ENCODE measurements at places on chromosomes 7 and 10. TPM values are rescaled to one million over a fixed set of nuclear protein-coding genes. Genes with fewer than 3 reads are reported as not detected.

EN2 gene
- total RNA-seq: 0.33 TPM

SFRP4 gene
- total RNA-seq: 2.0 TPM

ADARB2 gene
- total RNA-seq: 22.4 TPM

UCN3 gene
- not detected for total RNA-seq

HOXA6 gene
- total RNA-seq: not detected

SEMA3C gene
- total RNA-seq: 13.0 TPM
